ENCODE measurements at places on chromosomes 3 and 15.

- no peak for DNase-seq
Observed at GRCh38 chr3:16721494-16721893, 116.3 kb upstream of the DAZL start.

- peak; percentile 65 for DNase-seq
Observed at GRCh38 chr15:23642413-23643044, 5.1 kb downstream of the MAGEL2 start.

DNA sequence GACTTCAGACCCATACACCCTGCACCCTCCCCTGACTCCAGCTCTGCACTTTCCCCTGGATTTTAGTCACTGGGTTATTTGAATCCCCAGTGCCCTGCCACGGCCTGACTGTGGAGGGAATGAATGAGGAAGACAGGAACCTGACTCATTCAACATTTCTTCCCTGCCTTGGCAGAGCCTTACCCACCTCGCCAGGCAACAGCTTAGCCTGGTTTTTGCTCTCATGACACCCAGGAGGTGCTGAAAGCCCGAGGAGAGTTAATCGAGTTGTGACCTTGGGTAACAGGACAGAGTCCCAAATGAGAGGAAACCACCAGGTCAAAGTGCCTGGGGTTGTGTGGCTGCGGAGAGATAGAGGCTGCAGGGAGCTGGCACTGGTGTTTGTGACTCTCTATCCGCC is 128.3 kb downstream of the SMAD6 start:
- DNase-seq, result no peak

GRCh38 chr3:14204515-14205284 is 26.1 kb downstream of the LSM3 start:
- DNase-seq, result no peak

- no peak for DNase-seq
Observed at GRCh38 chr15:70018646-70019600, 78.8 kb downstream of the TLE3 start.

DNA sequence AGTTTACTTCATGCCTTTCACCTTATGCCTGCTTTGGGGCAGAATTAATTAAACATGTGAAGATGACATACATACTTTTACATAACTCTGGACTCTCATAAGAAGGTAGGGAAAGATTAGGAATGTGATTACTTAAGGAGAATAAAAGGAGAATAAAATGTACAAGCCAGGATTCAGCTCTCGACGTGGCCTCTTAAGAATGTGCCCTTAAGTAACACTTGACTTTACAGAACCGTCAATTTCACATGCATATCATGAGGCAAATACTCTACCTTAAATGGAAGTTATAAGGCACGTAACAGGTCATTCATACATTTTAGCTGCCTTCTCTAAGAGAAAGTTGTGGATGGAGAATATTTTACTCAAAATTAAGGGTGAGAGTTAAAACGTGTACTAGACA is 263.7 kb upstream of the LMCD1 start:
- DNase-seq, result no peak

Data from HAP-1 (cell line).